ENCODE measurements at places on chromosomes 13 and 19.

DNA sequence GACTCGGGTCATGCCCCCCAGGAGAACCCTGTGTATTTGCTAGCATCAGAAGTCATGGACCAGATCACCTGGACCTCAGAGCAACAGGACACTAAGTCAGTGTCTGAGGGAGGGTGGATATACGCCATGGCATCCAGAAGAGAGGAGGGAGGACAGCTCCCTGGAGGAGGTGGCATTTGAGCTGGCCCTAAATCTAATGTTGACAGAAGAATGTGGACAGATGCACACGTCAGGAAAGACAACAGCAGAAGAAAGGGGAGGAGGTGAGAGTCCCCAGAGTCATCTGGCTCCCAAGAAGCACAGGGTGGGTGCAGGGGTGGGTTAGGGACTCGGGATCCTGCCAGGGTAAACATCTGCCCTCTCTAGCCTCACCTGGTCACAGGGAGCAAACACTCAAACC, 24.5 kb upstream of the CCNE1 start:
- no peak for DNase-seq

DNA sequence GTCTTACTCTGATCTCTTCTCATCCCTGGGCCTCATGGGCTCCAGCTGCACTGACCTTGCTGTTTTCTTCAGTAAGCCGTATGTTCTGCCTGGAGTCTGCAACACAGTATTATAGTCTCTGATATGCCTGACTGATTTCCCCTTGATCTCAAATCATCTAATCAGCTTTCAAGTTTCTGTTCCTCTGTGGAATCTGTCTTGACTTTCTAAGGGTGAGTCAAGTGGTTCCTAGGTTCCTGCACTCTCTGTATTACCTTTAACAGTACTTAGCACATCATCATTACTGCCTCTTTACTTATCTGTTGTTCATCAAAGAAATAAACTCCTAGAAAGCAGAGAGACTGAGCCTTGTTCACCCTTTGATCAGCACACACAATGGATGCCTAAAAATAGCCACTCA, 350.7 kb downstream of the LMO7 start:
- no peak for DNase-seq

GRCh38 chr13:34070006-34070405, 252.1 kb downstream of the RFC3 start:
- DNase-seq: no peak

DNA sequence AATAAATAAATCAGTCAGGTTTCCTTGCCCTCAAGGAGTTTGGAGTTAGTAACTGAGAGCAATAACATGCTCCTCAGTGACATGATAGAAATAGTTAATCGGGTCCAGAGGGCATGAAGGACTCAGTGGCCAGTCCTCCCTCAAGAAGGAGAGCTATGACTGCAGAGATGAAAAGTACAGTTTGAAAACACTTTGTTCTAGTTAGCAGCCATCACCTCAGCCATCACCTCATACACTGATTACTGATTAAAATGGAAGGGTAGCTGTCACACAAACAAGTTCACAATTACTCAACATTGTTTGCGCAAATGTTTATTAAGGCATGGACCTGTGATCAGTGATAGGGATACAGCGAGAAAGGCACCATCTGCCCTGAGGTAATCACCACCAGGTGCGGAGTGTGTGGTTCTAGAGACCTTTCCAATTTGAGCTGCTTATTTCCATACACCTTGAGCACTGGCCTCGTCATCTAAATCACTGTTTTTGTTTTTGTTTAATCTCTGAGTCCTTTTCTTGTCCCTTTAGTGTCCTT, 85.3 kb upstream of the RAP2A start:
- no peak for DNase-seq

DNA sequence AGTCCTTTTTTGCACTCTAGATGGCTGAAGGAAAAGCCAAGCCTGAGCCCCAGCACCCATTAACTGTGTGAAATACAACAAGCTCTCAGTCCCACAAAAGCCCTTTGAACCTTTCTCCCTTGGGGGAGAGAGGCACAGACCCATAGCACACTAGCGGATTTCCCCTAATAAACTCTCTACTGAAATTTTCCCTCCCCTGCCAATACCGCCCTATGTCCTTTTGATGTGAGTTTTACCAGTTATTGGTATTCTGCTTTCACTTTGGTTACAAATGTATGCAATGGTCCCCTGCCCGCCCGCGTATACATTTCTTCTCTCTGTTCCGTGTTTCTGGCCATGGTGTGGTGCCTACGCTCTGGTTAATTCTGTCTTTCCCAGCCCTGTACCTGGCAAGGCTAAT, 54.0 kb upstream of the MYO16 start:
- DNase-seq: no peak

Measured in activated naive CD4-positive, alpha-beta T cell treated with Interleukin-2 at 50 U/mL for 16 hours (primary cell).